ENCODE measurements at places on chromosomes 4 and X.

- DNase-seq, result no peak
Observed at GRCh38 chrX:3425031-3425430, 78.6 kb upstream of the MXRA5 start.

GRCh38 chr4:41590591-41590990 lies 52.6 kb downstream of the LIMCH1 start:
- no peak for DNase-seq

GRCh38 chr4:146269228-146269653 lies 54.9 kb downstream of the REELD1 start:
- DNase-seq, result no peak

GRCh38 chrX:119288890-119289393 lies 52.9 kb downstream of the PGRMC1 start:
- DNase-seq, result no peak

DNA sequence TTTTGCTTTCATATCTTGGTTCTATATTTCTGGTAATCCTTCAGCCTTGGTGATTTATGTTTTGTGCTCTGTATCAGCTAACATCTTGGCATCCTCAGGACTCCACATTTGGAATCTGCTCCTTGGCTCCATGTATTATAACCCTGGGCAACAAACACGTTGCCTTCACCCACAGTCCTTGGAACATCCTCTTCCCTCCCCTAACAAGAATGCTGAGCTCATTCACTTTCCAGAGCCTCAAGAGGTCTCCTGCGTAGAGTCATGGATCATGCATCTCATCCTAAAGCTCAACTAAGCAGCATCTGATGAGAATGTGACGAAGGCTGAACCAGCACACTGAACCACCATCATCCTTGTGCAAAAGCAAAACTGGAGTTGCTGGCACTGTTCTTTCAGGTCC lies 60.5 kb upstream of the C1GALT1C1 start:
- no peak for DNase-seq
